Hypothalamus (tissue), 51 donors: ENCODE measurements at places on chromosomes 7 and 10.

GRCh38 chr10:62594093-62594520, 210.4 kb upstream of the ADO start:
- DNase-seq: peak; percentile 6

- DNase-seq: peak; percentile 29
These were observed 130.1 kb downstream of the RGS10 start for GRCh38 chr10:119412244-119413092.

- no peak for DNase-seq
These were observed 66.5 kb upstream of the INPP5A start for GRCh38 chr10:132471125-132471451.

DNA sequence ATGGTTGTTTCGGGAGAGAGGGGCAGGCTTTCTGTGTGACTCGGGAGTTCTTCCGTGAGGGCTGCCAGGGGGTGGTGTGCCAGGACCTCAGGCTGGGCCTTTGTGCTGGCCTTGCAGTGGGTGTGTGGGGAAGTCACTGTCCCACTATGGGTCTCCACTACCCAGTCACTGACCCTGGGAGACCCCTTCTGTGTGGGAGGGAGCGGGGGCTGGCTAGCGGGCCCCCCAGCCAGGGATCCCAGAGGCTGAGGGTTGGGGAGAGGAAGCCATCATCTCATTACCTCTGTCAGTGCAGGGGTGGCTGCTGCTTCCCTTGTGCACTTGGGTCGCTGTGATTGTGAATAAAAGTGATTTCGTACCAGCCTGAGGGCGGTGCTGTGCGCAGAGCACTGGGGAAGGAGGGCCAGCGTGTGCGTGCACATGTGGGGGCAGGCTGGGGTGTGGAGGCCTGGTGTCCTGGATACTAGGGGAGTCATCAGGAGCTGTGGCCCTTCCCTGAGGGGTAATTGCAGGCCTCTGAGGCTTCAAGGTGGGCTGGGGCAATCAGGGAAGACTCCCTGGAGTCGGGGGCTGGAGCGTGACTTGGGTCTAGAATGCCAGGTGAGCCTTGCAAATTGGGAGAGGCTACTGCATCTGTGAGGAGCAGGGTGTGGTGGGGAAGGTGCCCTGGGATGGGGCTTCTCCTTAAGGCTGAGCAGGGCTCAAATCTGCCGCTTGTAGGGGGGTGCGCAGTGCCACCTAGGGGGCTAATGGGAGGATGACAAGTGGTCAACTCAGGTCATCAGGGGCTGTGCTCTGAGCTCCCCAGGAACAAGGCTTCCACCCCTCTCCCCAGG, 98.9 kb downstream of the NEURL1 start:
- DNase-seq: no peak

DNA sequence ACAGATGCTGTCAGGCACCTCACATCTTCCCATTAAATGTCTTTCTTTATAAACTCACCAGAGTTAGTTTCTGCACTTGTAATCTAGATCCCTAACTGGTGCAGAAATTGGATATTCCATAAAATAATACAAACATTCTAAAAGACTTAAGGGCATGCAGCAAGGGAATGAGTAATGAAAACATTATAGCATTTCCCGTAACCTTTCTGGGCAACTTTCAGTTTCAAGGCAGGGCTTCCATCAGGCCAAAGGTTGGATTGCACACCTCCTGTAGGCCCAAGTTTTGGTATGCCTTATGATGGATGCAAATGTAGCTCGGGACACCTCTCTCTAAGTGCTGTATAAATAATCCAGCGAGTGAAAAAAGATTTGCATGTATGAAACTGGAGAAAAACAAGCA, 129.9 kb upstream of the LYZL2 start:
- DNase-seq: no peak

- DNase-seq: no peak
These were observed 75.7 kb downstream of the CCDC3 start for GRCh38 chr10:12925845-12926244.

- no peak for DNase-seq
These were observed 229.7 kb upstream of the ZNF32 start for GRCh38 chr10:43878386-43878785.

GRCh38 chr7:142108728-142109505, 2.6 kb upstream of the MGAM2 start:
- no peak for DNase-seq

- DNase-seq: no peak
These were observed 534 bp upstream of the ACBD5 start for GRCh38 chr10:27241010-27241651.

DNA sequence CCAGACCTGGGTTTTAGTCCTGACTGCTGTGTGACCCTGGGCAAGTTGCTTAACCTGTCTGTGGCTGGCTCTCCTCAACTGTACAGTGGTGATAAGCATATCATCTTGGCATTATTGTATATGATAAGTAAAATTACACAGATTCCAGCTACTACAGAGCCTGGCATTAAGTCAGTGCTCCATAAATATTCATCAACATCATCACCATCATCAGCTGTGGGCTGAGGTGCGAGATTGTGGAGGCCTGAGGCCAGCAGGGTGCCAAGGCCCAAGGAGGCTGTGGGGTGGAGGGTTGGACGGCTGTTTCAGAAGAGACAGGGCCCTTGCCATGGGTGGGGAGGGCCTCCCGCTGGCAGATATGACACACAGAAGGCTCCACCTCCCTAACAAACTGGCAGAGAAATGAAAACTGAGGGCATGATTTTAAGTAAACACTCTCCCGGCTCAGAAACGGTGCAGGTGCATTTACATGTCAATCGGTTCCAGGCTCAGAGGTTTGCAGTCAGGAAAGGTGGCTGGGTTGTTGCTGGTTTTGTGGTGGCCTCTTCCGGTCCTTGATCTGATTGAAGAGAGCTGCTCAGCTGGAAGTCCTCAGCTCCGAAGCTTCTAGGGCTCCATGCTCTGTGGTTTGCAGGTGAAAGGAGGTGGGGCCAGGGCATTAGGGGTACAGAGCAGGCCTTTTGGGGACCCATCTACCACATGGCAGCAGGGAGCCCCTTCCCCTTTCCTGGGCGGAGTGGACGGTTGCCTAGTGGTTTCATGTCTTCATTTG, 10.2 kb downstream of the CRYGN start:
- DNase-seq: no peak

GRCh38 chr7:22784346-22784745, 38.3 kb downstream of the TOMM7 start:
- DNase-seq: no peak

GRCh38 chr10:59934701-59935100, 28.3 kb upstream of the CCDC6 start:
- DNase-seq: no peak

- DNase-seq: no peak
These were observed 15.1 kb upstream of the AKR1B10 start for GRCh38 chr7:134512271-134512670.

DNA sequence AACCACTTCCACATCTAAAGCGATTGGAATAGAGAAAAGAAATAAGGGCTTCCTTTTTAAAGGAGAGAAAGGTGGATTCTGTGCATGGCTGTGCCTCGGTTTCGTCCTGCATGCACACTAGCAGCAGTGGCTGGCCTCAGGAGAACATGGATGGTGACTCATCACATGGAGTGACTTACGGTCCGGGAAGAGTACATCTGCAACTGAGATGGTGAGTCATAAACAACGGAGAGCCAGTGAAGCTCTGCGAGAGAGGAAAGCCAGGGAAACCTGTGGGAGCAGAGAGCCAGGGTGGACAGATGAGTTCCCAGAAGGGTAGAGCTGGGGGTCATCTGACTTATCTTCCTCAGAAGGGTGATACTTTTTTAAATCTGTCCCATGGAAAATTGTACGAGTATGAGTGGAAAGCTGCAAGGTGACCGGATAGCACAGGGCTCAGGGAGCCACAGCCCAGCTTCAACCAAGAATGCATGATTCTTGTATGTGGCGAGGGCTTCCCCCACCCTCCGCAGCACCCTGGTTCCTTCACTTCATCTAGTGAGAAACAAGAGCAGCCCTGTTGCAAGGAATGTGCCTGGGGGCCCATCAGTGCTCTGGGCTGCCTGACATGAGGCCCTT, 259.1 kb downstream of the KLF6 start:
- no peak for DNase-seq
